Activated CD8-positive, alpha-beta memory T cell treated with anti-CD3 and anti-CD28 coated beads, Interleukin-2, amount 50 U/mL, for 4 hours (primary cell): ENCODE measurements at places on chromosomes 6 and 20.

DNA sequence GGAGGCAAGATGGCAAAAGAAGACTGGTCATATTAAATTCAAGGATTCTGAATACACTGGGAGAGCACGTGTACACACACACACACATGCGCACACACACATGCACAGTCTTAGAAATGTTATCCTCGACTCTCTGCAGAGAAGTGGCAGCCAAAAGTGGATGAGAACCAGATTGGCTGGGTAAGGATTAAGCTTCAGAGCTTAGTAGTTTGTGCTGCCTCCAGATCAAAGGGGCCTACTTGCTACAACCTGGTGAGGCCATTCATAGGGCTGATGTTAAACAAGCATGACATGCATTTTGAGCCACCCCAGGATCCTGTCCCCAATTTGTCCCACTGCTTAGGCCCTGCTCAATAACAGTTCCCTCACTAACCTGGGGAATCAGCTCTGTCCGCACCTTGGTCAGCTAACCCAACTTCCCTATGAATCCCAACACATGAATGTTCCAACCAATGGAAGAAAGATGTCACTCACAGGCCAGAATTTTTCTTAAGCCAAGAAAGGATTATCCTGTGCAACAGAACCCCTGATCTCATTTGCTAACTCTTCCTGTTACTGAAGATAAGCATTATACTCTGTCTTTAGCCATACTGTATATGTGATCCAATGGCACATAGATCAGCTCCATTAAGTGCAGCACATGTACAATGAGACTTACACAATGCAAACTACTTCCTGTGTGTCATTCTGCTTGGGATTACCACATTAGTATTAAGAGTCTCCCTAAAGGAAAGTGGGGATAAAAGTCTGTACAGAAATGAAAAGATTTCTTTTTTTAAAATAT lies 31.0 kb downstream of the TOMM6 start:
- DNase-seq, result no peak

DNA sequence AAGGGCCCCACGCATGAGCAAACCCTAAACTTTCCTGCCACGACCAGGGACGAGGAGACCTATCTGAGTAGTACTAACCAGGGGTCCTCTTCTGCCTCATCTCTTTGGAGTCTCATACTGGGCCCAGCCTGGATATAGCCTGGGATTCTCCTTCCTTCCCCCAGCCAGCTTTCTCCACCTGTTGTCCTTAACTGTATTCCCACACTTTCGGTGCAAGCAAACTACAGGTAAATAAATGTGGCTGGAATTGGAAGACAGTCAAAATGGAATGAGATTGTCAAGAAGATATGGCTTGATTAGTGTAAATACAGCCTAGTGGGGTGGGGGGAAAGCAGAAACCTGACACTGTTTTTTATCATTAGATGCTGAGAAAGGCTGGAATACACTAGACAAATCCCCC lies 23.5 kb upstream of the LY86 start:
- no peak for DNase-seq

- DNase-seq, result peak; percentile 44
Observed at GRCh38 chr20:41340327-41341055, at the start of gene LPIN3. TSS of gene LPIN3 (plus strand) at chr20:41340821. CDS start at chr20:41345804, 4,983 bp downstream.

DNA sequence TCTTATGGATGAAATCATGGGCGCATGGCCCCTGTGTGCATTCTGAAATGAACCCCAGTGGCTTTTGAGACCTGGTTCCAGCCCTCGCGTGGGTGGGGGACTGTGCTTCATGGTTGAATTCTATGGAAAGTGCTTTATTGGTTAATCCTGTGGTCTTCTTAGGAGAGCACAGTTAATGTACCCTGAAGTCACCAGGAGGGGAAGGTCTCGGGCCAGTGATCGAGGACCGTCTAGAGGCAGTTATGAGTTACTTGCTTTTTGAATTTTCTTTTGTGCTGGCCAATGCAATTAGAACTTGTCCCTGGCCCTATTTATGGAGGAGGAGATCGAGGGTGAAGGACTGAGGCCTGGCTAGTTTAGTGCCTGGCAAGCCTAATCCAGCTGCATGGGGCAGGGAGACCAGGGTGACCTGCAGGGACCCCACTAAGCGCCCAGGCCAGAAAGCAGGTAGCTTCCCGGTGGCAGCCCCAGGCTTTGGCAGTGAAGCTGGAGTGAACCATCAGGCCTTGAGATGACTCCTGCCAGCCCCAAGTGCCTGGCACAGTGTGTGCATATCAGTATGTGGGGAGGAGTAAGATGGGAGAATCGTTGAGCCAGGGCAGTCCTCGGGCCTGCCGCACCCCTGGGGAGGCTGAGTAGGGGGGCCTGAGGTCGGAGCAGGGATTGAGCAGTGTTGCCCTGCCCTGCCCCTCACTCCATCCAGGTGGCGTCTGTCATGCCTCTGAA lies 144.6 kb upstream of the RNF24 start:
- no peak for DNase-seq

GRCh38 chr6:100808638-100809275 lies 72.4 kb downstream of the ASCC3 start:
- DNase-seq, result no peak

DNA sequence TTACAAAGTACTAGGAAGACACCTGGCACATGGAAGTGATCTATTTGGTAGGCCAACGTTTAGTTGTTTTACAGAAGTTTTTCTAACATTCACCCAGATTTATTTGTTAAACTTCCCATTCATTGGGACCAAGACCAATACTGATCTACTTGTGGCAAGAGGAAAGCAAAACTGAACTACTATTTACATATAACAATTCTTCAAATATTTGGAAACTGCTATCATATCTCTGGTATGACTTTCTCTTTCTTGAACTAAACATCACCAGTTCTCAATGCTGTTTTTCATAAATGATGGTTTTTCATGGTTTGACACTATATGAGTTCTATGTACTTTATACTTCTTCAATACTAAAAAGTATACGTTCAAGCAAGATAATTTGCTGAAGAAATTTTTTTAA lies 189.2 kb downstream of the ASCC3 start:
- DNase-seq, result no peak

DNA sequence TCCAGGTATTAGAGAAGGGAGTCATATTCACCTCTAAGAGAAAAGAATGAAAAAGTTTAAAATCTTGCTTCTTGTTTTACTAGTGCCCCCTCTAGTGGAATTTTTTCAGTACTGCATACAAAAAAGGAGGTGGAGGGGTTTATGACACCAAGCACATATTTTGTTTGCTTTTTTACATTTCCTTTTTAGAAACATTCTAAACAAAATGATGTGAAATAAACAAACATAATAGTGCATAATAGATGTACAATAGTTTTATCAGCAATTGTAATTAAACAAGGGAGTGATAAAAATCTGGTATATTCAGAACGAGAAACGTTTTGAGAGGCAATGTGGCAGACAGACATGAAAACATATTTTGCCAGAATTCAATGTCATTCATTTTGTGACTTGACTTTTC lies 111.0 kb upstream of the TFAP2D start:
- DNase-seq, result no peak

GRCh38 chr6:68087399-68088133 lies 547.5 kb upstream of the ADGRB3 start:
- DNase-seq, result no peak

DNA sequence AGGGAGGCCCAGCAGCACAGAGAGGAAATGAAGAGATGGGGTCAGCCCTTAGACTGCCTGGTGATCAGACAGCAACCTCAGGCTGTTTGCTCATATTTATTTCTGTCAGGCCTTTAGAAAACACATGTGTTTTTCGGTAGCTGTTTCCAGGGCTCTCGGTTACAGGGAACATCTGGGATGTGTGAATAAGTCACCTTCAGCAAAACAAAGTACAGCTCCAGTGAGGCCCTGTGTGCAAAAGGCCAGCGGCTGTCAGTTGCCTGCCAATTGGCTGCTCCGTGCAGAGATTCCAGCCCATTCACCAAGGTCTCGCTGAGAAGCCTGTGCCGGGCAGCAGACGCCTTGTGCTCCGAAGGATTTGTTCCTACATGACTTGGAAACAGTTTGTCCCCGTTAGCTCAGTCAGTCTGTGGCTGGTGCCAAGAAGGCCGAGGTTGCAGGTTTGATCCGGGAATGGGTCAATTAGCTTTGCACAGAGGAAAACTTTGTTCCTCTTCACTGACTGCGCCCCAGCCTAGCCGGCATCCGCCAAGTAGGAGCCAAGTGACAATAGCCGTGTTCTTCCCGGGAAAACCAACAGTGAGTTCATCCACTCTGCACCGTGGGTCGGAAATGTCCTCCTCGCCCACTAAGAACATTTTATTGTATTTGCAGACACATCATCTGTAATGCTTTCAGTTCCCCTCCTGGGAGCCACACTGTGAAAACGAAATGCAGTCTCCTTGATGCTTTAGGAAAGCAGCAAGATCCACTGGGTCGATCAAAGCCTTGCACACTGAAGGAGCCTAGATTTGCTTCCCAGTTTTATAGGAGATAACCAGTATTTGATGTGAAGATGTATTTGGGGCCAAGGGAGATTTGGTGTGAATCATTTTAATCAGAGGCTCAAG lies 315.4 kb upstream of the CDYL start:
- DNase-seq, result no peak

DNA sequence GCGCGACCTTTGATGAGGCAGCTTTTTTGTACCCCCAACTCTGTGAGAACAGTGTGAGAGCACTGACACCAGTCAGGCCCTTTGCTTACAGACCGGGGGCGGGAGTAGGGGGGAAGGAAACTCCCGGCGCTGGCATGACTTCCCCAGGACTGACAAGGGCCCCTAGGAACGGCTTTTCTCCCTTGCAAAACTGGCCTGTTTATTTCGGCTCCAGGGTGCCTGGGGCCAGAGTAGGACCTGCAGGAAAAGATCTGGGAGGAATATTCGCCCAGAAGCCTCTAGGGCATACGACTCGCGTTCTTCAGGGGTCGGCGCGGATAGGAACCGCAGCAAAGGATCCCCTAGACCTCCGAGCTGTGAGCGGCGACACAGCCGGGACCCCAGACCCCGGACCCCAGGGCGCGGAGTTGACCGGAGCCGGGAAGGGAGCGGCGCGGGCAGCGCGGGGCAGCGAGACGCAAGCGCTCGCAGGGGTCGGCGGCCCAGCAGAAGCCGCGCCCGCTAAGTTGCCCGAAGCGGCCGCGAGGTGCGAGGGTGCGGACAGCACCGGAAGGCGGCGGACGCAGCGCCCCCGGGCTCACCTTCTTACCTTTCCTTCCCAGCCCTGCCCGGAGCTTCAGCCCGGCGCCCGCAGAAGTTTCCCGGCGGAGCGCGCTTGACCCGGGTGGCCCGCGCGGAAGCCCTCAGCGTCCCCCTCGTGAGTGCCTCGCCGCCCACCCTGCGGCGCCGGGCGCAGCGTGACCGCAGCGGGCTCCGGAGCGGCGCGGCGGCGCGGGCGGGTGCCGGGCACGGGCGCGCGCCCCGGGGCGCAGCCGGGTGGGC lies at the start of gene POPDC3:
POPDC3 (minus strand) TSS at position 771 of the 822 bp plus-strand sequence. CDS start 18,105 bp downstream, outside the sequence.
- no peak for DNase-seq

DNA sequence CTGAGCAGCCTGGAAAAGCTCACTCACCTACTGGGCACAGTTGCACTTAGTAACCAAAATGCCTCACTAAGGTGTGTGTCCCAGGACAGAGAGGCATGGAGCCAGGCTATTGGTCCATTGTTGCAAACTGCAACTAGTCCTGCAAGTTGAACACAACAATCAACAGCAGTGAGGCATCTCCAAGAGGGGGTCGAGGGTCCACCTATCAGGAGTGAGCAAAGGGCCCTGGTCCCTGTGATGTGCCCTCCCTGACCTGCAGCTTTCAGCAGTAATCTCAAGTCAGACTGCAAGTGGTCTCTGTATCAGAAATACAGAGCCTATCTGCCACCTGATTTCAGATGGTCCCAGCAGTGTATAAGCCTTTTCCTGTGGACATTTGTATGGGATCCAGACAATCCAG lies 50.2 kb upstream of the TGM3 start:
- no peak for DNase-seq

GRCh38 chr6:4593951-4594350 lies 182.3 kb upstream of the CDYL start:
- no peak for DNase-seq

GRCh38 chr20:50701041-50701963 lies 10.0 kb upstream of the RIPOR3 start:
- no peak for DNase-seq

GRCh38 chr6:163444077-163444476 lies 29.6 kb downstream of the QKI start:
- no peak for DNase-seq

DNA sequence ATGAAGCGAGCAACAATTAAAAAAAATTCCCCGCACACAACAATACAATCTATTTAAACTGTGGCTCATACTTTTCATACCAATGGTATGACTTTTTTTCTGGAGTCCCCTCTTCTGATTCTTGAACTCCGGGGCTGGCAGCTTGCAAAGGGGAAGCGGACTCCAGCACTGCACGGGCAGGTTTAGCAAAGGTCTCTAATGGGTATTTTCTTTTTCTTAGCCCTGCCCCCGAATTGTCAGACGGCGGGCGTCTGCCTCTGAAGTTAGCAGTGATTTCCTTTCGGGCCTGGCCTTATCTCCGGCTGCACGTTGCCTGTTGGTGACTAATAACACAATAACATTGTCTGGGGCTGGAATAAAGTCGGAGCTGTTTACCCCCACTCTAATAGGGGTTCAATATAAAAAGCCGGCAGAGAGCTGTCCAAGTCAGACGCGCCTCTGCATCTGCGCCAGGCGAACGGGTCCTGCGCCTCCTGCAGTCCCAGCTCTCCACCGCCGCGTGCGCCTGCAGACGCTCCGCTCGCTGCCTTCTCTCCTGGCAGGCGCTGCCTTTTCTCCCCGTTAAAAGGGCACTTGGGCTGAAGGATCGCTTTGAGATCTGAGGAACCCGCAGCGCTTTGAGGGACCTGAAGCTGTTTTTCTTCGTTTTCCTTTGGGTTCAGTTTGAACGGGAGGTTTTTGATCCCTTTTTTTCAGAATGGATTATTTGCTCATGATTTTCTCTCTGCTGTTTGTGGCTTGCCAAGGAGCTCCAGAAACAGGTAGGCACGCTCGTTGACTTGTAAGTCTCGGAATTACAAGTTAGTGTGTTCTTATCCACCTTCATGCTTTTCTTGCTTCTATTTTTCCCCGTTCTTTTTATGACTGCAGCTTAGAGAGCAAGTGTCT lies at the start of gene EDN1:
EDN1 (plus strand) TSS at position 429 of the 888 bp plus-strand sequence; CDS start at position 698, 269 bp downstream.
- DNase-seq, result peak; percentile 43

GRCh38 chr6:93677264-93677965 lies 258.1 kb upstream of the EPHA7 start:
- DNase-seq, result no peak

DNA sequence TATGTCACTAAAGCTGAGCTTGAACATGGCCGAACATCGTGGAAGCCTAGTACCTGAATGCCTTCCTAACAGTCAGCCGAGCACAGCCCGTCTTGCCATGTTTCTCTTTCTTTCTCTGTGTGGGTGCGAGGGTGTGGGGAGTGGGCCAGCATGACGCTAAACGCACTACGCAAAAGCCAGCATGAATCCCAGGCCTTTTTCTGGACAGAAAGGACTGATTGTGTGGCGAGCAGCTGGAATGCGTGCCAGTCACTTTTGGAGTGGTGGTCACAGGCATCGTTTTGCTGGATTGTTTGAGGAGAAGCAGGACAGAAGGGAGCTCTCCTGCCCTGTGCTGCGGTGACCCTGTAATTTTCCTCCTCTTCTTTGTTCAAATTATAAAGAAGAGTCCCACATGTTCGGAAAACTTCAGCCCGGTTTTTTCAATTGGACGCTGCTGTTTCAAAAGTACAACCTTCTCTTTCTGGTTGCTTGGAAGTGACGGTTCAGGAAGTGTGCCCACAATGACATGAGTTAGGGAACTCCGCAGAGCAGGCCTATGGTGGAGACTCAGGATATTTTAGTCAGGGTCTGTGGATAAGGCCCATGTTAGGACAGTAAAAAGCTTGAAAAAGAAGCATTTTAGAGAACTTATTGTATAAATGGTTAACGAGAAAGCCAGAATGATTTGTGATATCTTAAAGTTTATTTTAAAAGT lies 54.3 kb downstream of the PDE7B start:
- no peak for DNase-seq
